PC-3 (cell line): ENCODE measurements at places on chromosomes 5 and 9. TPM values are rescaled to one million over a fixed set of nuclear protein-coding genes. Genes with fewer than 3 reads are reported as not detected.
A peak's percentile ranks its signal among the peaks of the same experiment; 100 is the strongest.

DNA sequence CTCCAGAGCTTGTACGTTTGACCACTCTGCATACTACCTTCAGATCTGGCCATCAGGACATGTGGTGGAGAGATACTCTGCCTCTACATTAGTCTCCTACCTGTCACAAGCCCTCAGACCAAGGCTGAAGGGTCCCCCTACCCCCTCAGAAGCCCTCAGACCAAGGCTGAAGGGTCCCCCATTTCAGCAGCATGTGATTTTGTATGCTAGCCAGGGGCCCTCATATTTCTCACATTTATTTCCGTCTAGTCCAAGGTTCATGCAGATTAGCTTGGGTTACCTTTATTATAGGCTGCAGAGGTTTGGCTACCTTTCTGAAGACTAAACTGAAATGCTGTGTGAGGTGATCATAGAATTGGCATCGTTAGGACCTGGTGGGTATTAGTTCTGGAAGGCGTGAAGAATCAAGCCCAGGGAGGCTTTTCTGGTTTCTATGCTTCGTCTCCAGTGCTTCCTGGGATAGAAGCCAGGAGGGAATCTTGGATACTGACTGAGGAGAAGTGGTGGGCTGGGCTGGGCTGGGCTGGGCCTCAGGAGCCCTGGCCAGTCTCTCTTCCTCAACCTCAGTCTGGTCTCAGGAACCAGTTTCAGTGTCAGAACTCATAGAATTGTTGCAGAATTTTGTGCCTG, 2.8 kb downstream of the SMIM32 start:
- H3K36me3 ChIP-seq: no peaks in the 10 kb centered on the region; the same call in none of the 2 replicates
- no peak overlapping the region for H3K4me3 ChIP-seq
- H3K4me1 ChIP-seq: no peaks in the 10 kb centered on the region
- no peak for DNase-seq

Gene CDKN2B
- 32.2 and 32.7 TPM in 2 replicates for total RNA-seq

- no peak overlapping the region for H3K4me3 ChIP-seq
- no peaks in the 10 kb centered on the region for H3K36me3 ChIP-seq
- DNase-seq: peak; percentile 34
- no peaks in the 10 kb centered on the region for H3K27me3 ChIP-seq
Measured at GRCh38 chr5:107553117-107553555, 117.6 kb downstream of the EFNA5 start.

Gene BNC2
- 11.7 TPM in 2 replicates for total RNA-seq

Gene ARHGEF28
- total RNA-seq: 24.2 and 25.7 TPM in 2 replicates

DNA sequence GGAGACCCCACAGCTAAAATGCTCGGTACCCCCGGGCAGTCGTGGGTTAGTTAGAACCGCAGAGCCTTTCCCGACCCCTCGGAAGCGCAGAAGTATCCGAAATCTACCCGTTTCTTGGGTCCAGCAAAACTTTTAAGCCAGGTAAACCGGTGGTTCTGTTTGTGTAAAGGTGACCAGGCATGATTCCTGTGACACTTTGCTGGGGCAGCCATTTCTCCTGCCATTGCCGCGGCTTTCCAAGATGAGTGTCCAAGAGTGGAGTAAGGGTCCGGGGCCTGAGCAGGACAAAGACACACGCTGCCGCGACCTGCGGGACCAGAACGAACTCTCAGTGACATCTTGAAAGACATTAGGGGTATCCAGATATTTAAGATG, 655 bp downstream of the MARVELD2 start:
- H3K4me3 ChIP-seq: peak overlapping the region; percentile 85
- H3K27ac ChIP-seq: peak overlapping the region; percentile 83
- H3K27me3 ChIP-seq: no peaks in the 10 kb centered on the region
- H3K4me1 ChIP-seq: peaks cover 7% of the 10 kb centered on the region; the same call in 1 of the 2 replicates

- no peak overlapping the region for H3K27ac ChIP-seq
- no peaks in the 10 kb centered on the region for H3K4me1 ChIP-seq
- no peaks in the 10 kb centered on the region for H3K27me3 ChIP-seq
- no peaks in the 10 kb centered on the region for H3K36me3 ChIP-seq
- no peak overlapping the region for H3K4me3 ChIP-seq
Measured at GRCh38 chr9:115416299-115416698, 298.3 kb upstream of the TNC start.

DNA sequence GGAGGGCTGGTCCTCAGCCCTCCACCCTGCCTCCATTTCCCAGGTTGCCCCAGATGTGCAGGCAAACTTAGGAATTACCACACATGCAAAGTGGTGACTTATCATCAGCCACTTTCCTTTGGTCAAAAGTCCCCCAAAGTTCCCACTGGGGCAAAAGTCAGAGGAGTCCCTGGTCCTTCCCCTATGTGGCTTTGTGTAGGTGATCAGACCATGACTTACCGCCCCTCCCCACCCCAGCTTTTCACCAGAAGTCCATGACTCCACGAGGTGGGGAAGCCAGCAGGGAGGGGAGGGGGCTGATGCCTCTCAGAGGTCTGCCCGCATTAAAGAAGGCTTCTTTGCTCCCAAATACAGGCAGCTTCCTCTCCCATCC, 5.8 kb downstream of the TRAF1 start:
- no peak overlapping the region for H3K4me3 ChIP-seq
- H3K36me3 ChIP-seq: no peaks in the 10 kb centered on the region
- H3K4me1 ChIP-seq: no peaks in the 10 kb centered on the region
- no peak overlapping the region for H3K27ac ChIP-seq

Gene PCDHGB7
- total RNA-seq: 0.44 and 1.4 TPM in 2 replicates

Gene CYLC2
- not detected in 2 replicates for total RNA-seq

DNA sequence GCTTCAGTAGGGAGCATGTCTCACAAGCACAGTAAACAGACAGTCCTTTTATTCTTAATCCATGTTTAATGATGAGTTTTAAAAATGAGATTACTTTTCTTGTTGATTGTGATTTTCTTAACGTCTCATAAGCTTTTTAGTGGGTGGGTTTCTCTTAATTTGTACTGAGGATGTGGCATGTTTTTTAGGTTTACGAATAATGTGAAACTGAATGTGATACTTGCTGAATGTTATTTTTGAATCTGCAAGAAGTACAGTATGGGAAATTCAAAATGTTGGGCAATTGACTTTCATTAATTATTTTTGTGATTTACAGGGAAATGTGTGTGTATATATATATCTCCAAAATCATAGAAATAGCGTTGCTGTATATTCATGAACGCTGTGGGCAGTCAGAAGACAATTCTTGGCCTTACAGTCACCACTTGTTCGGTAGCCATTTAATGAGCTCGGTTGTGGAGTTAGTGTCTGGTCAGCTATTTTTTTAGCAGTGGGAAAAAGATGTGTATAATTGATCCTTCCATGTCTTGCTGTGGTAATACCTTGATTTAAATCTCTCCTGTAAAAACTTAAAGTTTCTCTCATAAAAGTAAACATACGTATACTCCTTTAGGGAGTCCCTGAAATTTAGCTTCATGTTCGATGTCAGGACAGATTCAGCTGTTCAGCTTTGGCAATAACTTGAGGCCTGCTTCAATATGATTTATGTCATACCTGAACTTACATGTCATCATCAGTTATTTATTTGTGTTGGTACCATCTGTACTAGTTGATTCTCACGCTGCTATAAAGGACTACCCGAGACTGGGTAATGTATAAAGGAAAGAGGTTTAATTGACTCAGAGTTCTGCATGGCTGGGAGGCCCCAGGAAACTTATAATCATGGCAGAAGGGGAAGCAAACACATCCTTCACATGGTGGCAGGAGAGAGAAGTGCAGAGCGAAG, 15.0 kb downstream of the ICE1 start:
- no peaks in the 10 kb centered on the region for H3K4me1 ChIP-seq
- H3K27ac ChIP-seq: no peak overlapping the region
- H3K4me3 ChIP-seq: no peak overlapping the region
- no peak for DNase-seq

Gene ZCCHC9
- total RNA-seq: 19.4 and 22.7 TPM in 2 replicates

Gene STPG3
- not detected in 2 replicates for total RNA-seq

DNA sequence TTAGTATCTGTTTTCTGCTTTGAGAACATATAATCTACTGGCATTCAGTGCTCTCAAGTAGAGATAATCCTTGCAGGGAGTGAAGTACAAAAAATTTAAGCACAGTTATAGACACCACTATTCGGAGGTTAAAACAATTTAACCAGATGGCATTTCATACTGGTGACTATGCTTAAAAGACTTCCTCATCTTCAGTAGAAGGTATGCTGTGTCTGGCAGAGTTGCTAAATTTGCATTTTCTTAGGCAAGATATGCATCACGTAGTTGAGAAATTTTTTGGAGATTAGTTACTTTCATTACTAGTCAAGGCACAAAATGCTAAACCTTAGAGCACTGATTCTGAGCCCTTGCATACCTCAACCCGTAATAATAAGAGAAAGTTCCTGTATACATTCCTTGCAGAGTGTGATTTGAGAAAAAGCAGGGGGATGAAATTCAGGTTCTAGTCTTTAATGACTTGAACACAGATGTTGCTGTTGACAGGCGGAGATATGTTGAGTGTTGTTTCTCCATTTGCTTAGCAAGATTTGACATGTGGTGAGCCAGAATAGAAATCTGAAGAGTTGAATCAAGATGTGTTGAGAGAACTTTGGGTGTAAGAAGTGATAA, 70.8 kb upstream of the STARD4 start:
- no peak overlapping the region for H3K4me3 ChIP-seq
- H3K27me3 ChIP-seq: no peaks in the 10 kb centered on the region
- no peak for DNase-seq
- H3K4me1 ChIP-seq: no peaks in the 10 kb centered on the region
- H3K36me3 ChIP-seq: no peaks in the 10 kb centered on the region

Gene DBH
- total RNA-seq: not detected in 2 replicates

- no peak overlapping the region for H3K4me3 ChIP-seq
- peak; percentile 79 for DNase-seq
- no peaks in the 10 kb centered on the region for H3K27me3 ChIP-seq
- no peaks in the 10 kb centered on the region for H3K36me3 ChIP-seq
Measured at GRCh38 chr5:72523960-72524582, 16.9 kb upstream of the ZNF366 start.

Gene KIF12
- 4.4 and 6.3 TPM in 2 replicates for total RNA-seq

DNA sequence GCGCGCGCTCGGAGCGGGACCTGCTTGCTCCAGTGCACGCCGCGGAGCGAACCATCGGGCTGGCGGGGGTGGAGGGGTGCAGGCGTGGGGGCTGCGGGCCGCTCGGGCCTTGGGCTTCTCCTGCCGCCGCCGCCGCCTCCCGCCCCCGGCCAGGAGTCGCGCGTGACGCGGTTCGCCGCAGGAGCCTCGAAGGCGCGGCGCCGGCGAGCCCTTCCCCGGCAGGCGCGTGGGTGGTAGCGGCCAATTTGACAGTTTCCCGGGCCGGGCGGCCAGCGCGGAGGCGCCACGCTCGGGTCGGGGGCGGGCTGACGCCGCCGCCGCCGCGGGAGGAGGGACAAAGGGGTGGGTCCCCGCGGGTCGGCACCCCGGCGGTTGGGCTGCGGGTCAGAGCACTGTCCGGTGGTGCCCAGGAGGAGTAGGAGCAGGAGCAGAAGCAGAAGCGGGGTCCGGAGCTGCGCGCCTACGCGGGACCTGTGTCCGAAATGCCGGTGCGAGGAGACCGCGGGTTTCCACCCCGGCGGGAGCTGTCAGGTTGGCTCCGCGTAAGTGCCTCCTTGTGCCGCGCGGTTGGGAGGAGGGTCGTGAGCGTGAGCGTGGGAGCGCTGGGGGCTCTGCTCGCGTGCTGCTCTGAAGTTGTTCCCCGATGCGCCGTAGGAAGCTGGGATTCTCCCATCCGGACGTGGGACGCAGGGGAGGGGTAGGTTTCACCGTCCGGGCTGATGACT, at the start of gene TJP2:
TSS of gene TJP2 (plus strand) at position 387 of the 725 bp plus-strand sequence. CDS start at position 483, 96 bp downstream.
- peaks cover 92% of the 10 kb centered on the region for H3K4me1 ChIP-seq
- peak within 1 kb of the TSS; percentile 47; the same call in 1 of the 2 replicates for H3K4me3 ChIP-seq
- peak within 1 kb of the TSS; percentile 93 for H3K27ac ChIP-seq
- no peaks in the 10 kb centered on the region for H3K27me3 ChIP-seq
- no peaks in the 10 kb centered on the region for H3K36me3 ChIP-seq
- DNase-seq: no peak

Gene OLFM1
- total RNA-seq: 0.44 TPM in 1 of 2 replicates, not detected in the other

Gene PIP5K1B
- 0.29 TPM in 1 of 2 replicates, not detected in the other for total RNA-seq

DNA sequence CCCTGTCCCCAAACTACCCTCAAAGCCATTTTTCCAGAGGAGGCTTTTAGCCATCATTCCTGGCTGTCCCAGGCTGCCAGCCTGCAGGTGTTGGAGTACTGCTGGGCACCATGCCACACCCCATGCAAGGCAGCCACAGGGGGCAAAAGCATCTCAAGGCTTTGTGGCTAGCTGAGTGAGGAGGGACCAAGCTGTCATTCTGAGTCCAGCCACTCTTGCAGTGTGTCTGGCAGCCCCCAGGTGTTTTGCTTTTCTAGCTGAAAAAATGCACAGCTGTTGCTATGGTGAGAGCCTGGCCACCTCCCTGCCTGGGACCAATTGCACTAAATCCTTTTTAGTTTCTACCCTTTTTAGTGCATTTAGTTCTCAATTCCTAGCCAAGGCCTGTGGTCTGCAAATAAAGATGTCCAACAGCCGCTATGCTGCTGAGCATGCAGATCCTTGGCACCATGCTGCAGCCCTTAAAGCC, 50.4 kb upstream of the PTGS1 start:
- no peak overlapping the region for H3K4me3 ChIP-seq
- H3K27me3 ChIP-seq: no peaks in the 10 kb centered on the region
- H3K36me3 ChIP-seq: 0 out of 2 replicates have a peak, but pooled peaks cover 3% of the 10 kb centered on the region
- no peak for DNase-seq

GRCh38 chr9:134252084-134252830, 74.0 kb upstream of the RXRA start:
- no peak overlapping the region for H3K27ac ChIP-seq
- H3K27me3 ChIP-seq: 0 out of 2 replicates have a peak, but pooled peaks cover 3% of the 10 kb centered on the region
- no peak overlapping the region for H3K4me3 ChIP-seq
- no peaks in the 10 kb centered on the region for H3K4me1 ChIP-seq

Gene PLEKHG4B
- total RNA-seq: 1.2 and 1.4 TPM in 2 replicates

DNA sequence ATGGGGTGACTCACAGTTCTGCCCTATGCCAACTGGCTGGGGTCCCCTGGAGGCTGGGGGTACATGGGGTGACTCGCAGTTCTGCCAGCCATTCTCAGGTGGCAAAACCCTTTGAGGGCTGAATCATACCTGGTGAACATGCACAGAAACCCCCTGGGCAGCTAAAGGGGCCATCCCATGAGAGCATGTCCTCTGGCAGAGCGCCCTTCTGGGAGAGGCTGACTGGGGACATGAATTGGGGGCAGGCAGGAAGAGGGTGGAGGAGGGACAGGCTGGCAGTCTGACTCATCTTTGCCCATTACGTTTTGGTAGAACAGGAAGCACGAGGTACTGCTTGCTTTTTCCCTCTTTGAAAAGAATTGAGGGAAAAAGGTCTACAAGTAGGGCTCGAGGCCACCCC, 16.7 kb downstream of the TRAF1 start:
- no peak overlapping the region for H3K4me3 ChIP-seq
- DNase-seq: peak; percentile 57
- 0 out of 2 replicates have a peak overlapping the region, but pooled peaks have one; percentile 7 for H3K27ac ChIP-seq
- no peaks in the 10 kb centered on the region for H3K36me3 ChIP-seq

Gene LHX6
- 11.1 and 16.5 TPM in 2 replicates for total RNA-seq

GRCh38 chr5:40687321-40687720, 7.6 kb downstream of the PTGER4 start:
- peak overlapping the region; percentile 19 for H3K27ac ChIP-seq
- H3K27me3 ChIP-seq: no peaks in the 10 kb centered on the region
- peaks cover 19% of the 10 kb centered on the region; the same call in 1 of the 2 replicates for H3K36me3 ChIP-seq
- H3K4me1 ChIP-seq: peaks cover 65% of the 10 kb centered on the region

- DNase-seq: peak; percentile 76
- no peaks in the 10 kb centered on the region for H3K27me3 ChIP-seq
- H3K4me1 ChIP-seq: peaks cover 33% of the 10 kb centered on the region
Measured at GRCh38 chr5:53323511-53323910, 156.9 kb upstream of the FST start.

- H3K4me3 ChIP-seq: no peak overlapping the region
- peak; percentile 31 for DNase-seq
- H3K27me3 ChIP-seq: no peaks in the 10 kb centered on the region
Measured at GRCh38 chr5:177601577-177602457, 1.9 kb downstream of the B4GALT7 start.
